ENCODE measurements at places on chromosomes 4 and X.

DNA sequence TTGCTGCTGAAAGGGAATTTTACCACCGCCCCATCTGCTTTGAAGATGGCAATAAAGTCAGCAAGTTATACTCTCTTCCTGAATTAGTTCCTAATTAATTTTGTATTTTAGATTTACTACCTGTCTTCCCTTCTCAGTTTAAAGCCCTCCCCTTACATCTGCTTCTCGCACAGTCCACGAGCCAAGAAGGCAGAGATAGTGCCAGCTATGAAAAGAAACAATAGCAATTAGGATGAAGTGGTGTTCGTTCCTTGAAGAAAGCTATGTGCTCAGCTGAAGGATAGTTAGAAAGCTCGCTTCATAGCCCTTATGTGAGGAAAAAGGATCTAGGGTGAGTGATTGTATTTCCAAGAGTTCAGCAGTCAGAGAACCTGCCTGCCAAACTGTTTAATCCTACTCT, 1678.8 kb upstream of the TENM3 start:
- DNase-seq = no peak

DNA sequence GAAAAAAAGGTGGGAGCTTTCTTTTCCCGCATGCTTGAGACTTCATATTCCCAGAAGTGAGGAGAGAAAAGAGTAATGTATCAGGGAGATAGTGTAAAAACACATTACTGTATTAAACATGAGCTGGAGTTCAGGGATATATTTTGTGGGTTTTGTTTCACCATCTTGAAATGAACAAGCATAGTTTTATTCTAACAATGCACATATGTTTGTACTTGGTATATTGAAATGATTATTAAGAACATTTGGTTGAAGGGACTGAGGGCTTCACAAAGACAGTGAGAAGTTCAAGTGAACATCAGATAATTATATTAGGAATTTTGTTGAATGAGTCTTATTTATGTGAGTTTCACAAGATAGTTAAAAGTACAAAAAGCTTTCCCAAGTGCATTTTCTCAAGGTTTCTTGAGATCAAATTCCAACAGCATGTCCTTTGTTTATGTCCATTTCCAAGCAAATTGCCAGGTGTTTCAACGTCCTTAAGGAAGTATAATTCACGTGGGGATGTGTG, 368.8 kb downstream of the ANKRD50 start:
- DNase-seq = no peak

- no peak for DNase-seq
These were observed 276.3 kb downstream of the DCTD start for GRCh38 chr4:182640932-182641331.

GRCh38 chrX:46730765-46731164, 28.2 kb downstream of the SLC9A7 start:
- no peak for DNase-seq

GRCh38 chr4:14008494-14008893, 381.0 kb upstream of the BOD1L1 start:
- DNase-seq = no peak

DNA sequence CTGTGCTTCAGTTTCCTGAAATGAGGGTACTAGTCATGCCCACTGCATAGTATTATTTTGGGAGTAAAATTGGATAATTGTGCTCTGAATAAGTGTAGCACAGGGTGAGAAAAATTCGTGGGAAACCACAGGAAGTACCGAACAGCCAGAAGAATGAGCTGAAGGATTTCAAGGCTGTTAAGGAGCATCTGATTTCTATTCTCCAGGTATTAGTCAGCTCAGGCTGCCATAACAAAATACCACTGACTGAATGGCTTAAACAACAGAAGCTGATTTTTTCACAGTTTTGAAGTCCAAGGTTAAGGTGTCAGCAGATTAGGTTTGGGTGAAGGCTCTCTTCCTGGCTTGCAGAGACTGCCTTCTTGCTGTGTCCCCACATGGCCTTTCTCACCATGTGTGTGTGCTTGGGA, 41.9 kb downstream of the WWC2 start:
- DNase-seq = no peak
